ENCODE measurements at places on chromosomes 4 and X.

DNA sequence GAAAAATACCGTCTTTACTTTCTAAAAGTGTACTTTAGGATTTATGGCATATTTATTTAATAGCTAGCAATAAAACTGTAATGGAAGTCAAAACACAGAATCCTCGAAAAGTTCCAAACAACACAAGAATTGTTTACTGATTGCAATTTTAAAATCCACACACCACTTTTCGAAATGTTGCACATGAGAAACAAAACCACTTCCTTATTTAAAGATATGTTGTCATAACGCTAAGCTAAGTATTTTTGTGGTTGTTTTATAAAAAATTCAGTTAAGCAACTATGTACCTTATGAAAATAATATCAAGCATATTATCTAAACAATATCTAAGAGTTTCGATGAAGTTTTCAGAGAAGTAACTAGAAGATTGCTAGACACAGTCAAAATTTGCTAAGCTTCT, 344 bp downstream of the TMPRSS11D start:
- no peak for DNase-seq

DNA sequence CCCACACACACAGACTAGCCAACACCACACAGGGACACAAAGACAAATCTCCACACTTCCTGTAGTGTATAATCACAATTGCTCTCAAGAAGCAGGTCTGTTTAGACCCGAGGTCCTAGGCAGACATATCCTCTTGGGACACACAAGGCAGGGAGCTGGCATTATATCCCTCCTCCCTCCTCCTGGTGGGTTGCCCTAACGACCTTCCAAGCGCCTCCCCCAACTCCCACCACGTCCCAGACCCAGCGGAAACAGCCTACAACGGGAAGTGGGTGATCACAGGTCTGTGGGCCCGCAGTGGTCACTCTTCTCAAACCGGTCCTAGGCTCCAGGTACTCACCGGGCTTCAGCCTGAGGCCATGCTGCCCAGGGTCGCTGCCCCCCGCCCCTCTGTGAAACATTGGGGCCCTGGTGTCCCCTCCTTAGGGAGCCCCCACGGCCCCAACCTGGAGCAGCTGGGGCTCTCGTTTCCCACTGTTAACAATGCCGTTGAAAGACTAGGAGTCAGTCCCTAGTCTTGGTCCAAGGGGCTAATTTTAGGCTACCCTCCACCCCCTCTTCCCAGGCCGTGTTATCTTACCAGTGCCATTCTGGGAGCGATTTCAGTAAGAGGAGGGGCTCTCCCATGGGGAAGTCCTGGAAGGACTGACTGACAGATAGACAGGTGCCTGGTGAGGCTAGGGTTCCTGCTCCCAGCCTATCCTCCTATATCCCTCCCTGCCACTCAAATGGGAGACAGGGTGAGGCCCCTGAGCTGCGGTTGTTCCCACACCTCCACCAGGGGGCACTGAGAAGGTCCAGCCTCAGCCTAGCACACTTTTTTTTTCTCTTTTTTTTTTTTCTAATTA, at the start of gene ASB12:
Gene ASB12, minus strand, starts transcription at position 485 of the 848 bp plus-strand sequence. CDS start 4,957 bp downstream, outside the sequence.
- no peak for DNase-seq

DNA sequence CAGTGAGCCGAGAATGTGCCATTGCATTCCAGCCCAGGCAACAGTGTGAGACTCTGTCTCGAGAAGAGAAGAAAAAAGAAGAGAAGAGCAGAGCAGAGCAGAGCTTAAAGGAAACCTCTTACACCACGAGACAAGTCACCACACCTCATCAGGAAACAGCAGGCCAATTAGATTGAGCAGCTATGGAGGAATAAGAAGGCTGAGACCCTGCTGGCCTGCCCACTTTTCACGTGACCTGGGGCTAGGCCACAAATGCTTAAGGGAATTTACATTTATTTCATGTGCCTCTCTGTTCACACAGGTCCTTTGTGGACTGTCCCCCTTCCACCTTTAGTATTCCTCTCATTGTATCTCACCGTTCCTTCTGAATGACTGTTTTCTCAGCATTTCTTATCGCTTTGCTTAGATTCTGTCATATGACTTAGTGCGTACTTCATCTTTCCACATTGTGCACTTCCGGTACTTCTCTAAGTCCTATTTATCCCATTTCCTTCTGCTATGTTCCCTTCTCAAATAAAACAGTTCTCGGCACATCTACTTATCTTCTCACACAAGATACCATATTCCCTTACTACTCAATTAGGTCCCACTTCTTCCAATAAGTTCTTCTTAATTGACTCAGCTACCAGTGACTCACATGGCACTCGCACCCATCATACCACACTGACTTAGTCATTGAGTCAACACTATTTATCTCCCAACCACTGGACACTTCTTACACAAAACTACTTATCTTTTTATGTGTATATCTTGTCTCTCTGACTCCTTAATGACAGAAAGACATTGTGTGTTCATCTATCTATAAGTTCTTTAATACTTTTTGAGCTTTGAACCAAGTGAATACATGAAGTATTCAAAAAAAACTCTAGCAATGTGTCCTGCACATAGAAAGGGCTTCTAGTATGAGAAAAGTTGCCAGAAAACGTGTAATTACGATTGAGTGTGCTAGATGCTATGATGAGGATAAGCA, 11.0 kb downstream of the CUL4B start:
- no peak for DNase-seq

GRCh38 chr4:155487210-155487609, 110.4 kb upstream of the MAP9 start:
- no peak for DNase-seq

DNA sequence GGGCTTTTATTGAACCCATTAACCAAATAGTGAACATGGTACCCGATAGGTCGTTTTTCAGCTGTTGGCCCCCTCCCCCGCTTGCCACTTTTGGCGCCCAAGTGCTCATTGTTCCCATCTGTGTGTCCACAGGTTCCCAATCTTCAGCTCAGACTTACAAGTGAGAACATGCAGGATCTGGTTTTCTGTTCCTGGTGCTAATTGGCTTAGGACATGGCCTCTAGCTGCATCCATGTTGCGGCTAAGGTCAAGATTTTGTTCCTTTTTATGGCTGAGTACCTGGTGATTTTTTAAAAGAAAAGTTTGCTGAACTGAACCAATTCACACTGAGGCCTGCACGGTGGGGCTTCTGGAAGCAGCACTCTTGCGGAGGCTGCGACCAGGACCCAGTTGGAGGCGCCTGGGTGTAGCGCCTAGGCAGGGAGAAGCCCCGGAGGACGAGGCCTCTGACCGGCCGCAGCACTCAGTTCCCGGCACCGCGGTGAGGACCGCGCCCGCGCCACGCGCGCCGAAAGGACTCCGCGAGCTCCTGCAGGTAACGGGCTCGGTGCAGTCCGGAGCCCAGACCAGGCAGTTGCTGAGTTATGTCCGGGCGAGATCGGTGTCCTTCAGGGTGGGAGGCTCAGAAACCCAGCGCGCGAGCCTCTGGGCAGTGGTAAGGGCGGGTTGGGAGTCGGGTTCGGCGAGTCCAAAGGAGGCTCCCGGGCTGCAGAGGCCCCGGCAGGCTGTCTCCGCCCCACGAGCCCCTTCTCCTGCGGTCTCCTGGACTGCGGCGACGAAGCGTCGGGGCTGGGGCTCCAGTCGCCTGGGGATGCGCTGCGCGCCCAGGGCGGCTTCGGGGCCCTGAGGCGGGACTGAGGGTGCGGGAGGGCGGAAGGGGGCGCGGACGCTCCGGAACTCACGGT, 15.8 kb upstream of the SLC25A4 start:
- DNase-seq: no peak

GRCh38 chr4:68466185-68466584, 18.9 kb downstream of the TMPRSS11E start:
- no peak for DNase-seq

DNA sequence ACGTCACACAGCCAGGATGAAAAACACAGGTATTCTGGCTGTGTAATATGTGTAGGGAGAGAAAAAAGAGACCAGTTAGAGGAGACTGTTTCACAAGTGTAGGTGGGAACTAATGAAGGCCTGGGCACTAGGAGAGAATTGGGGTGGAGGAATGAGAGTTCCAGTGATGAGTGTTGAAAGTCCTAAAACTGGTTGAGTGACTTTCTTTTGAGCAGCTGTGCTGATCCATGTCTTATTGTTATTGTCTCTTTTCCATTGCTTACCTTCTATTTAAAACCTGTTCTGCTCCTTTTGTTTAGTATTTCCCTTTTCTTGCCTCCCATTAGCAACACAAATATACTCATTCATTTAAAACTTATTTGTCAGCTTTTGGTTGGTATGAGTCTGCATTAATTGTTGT, 88.7 kb downstream of the PDLIM5 start:
- no peak for DNase-seq

DNA sequence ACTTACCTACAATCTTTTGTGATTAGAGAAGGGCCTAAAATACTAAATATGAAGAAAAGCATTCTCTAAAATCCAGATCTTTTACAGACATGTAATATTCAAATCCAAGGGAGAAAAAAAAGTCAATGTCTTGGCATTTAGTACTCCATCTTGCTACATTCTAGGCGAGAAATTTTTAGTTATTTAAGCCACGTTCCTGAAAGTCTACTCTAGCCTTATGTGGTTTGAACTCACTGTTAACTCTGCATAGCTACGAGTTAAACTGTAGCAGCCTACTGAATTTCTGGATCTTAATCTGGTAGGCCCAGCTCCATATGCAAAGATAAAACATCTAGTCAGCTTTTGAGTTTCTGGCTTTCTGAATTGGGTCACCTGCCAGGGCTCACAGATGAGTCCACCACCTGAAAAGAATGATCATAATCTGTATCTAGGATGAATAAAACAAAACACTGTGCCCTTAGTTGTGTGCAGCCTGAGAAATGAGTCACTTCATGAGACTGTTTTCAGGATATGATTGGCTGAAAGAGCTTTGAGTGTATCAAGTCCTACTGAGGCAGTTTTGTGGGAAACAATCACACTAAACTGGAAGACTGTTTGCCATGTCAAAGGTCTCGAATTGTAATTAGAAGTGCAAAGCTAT, 3.2 kb upstream of the NEK1 start:
- DNase-seq: no peak

- DNase-seq: no peak
Measured at GRCh38 chr4:64271601-64272081, 137.6 kb downstream of the TECRL start.

DNA sequence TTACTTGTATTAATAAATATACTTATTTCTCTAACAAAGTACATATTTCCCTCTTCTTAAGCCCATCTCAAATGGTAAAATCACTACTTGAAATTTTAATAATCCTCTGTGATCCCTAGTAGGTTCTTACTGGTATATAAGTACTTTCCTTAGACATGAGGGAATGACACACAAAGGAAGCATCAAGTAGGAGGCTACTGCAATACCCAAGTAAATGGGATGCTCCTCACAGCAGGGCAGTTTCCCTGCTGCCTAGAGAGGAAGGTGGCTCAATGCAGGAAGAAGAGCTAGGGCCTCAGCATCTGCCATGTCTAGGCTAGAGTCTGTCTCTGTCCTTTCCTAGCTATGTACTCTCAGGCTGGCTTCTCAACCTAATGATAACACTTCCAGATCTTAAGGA, 122.1 kb upstream of the DIPK2B start:
- no peak for DNase-seq

- no peak for DNase-seq
Measured at GRCh38 chrX:134452596-134452995, 7.4 kb upstream of the HPRT1 start.

GRCh38 chr4:153474251-153474650, 8.1 kb downstream of the TMEM131L start:
- no peak for DNase-seq

GRCh38 chr4:13893211-13893610, 265.7 kb upstream of the BOD1L1 start:
- no peak for DNase-seq
